ENCODE measurements at places on chromosomes 13 and 19.

- DNase-seq: no peak
Observed at GRCh38 chr13:24892829-24893228, 128.9 kb downstream of the RNF17 start.

DNA sequence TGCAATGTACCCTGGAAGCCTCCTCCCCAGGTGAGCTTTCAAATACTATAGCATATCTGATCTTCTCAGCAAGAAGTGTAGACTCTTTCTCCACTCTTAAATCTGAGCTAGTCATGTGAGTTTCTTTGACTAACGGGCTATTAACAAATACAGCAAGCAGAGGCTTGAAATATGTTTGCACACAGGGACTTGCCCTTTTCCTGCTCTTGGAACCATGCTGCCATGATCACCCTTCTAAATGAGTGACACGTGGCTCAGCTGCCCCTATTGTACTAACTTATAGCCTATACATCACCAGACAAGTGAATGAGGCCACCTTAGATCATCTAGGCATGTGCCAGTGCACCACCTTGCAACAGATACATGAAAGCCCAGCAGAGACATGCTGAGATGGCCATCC lies 13.3 kb upstream of the SUCLA2 start:
- no peak for DNase-seq

DNA sequence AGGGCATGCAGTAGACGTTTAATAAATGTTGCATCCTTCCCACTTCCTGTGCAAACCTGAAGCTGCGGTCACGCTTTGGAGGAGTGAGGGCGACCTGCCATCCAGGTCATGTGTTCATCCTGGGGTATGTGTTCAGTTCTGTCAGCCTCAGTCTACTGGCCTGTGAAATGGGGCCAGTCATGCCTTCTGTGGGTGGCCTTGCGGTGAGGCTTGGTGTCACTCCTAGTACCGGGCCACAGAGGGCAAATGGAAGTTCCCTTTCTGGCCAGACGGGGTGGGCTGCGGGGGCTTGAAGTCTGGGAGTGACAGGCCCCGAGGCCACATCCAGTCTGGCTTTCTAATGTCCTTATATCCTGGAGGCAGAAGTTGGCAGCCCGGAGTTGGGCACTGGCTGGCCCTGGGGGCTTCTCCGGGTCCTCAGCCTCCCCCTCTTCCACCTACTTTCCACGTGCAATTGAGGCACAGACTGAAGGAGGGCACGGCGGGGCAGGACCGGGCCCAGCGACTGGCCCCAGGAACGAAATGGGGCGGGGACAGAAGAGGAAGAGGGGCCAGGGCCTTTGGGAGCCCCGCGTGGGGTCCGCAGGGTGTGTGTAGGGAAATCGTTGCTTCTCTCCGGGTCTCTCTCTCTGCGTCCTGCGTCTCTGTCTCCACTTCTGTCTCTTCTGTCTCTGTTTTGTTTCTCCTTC lies 11.1 kb downstream of the PDE4A start:
- no peak for DNase-seq

DNA sequence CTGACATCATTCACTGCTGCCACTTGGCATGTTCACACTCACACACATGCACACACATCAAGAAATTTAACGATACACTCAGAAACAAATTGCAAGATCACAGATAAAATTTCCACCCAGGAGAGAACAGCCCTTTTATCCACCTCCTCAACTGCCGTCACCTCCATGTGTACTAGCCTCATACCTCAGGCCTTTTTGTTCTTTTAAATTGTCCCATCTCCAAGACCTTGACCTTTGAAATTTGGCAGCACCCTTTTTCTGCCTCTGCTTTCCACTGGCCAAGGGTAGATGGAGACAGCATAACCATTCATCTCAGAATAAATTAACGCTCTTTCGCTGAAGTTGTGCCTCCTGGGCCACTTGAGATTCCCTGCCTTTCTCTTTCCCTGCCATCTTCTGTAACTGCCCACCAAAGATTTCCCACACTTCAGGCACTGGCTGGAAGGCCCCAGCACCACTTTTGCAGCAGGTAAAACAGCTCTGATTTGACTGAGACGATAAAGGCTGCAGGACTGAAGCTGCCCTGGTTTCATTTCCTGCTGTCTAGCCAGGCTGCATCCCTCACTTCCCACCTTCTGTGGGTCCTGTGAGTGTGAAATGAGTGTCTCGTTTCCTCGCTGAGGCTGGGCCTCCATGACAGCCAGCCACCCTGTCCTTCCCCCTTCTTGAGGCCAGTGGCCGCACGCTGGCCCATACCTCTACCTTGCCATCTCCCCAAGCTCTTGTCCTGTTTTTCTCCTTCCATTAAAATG lies 39.3 kb downstream of the MBNL2 start:
- DNase-seq: no peak

GRCh38 chr13:114114006-114114640 lies 18.3 kb downstream of the RASA3 start:
- no peak for DNase-seq

- no peak for DNase-seq
Observed at GRCh38 chr13:93386116-93386515, 159.5 kb downstream of the GPC6 start.

GRCh38 chr19:45607071-45608029 lies 5.3 kb upstream of the GPR4 start:
- peak; percentile 56 for DNase-seq

GRCh38 chr19:44744871-44745332 lies 3.6 kb upstream of the BCL3 start:
- DNase-seq: no peak

DNA sequence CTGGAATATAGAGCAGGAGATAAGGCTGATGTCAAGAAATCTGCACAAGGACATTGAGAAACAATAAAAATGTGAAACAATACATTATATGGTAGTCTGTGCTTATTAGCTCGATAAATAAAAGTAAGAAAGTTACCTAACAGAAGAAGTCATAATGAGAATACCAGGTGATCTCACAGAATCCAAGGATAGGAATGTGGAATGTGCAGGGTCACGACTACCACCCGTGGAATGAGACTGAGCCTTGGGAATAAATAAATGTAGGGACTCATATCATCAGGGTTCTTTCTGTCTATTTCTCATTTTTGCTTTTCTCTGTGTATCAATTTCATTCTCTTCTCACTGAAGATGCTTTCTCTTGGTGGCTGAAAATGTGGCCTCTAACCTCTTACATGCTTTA lies 26.0 kb upstream of the KBTBD7 start:
- no peak for DNase-seq

- no peak for DNase-seq
Observed at GRCh38 chr19:43760941-43761340, 6.2 kb upstream of the SMG9 start.

DNA sequence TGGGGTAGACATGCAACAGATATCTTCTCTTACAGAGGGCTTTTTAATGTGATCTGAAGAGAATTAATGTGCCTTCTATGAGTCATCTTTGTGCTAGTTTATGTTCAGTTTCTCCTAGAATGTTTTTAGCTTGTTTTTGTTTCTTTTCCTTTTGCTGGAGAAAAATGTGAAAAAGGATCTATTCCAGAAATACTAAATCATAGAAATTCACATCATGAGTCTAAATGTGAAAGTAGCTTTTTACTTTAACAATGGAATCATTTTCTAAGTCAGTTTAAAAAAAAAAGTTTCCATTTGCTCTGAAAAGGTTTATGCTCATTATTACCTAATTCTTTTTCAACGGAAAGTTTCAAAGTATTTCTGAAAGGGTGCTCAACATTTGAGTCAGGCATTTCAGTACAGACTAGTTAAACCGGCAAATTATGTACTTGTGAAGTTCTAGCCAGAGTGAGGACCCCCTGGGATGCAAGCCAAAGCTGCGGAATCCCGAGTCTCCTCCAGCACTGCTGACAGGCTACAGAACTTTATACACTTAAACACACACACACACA lies 72.9 kb downstream of the SPATA13 start:
- no peak for DNase-seq

DNA sequence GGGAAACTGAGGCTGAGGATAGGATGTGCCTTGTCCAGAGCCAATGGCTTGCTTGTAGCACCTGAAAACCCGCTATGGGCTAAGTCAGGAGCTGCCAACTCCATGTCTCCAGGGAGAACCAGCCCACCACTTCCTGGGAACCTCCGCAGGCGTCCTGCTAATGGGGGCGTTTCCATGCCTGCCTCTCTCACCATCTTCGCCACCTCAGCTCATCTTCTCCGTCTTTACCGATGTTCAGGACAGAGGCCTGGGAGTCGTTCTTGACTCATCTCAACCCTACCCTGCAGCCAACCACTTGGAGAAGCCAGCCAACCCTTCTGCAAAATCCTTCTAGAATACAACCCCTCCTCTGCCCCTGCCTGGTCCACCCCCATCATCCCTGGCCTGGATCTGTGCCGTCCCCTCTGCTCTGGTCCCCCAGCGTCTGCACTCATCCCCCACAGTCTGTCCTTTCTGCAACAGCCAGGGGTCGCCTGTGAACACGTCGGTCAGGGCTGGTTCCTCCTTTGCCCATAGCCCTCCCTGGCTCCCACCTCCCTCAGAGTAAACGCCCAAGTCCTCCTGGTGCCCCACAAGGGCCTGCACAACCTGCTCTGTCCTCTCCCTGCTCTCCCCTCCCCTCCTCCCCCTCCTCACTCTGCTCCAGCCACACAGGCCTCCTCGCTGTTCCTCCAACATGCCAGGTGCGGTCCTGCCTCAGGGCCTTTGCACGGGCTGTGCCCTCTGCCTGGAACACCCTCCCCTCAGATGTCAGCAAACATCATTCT lies 31.0 kb downstream of the PTPRS start:
- DNase-seq: no peak

- no peak for DNase-seq
Observed at GRCh38 chr13:67095621-67096020, 134.5 kb downstream of the PCDH9 start.

GRCh38 chr13:106522898-106523525 lies 12.4 kb downstream of the EFNB2 start:
- DNase-seq: no peak

- no peak for DNase-seq
Observed at GRCh38 chr19:10338940-10339339, 484 bp downstream of the ICAM3 start.

GRCh38 chr13:32147976-32148375 lies 116.4 kb downstream of the FRY start:
- DNase-seq: no peak

DNA sequence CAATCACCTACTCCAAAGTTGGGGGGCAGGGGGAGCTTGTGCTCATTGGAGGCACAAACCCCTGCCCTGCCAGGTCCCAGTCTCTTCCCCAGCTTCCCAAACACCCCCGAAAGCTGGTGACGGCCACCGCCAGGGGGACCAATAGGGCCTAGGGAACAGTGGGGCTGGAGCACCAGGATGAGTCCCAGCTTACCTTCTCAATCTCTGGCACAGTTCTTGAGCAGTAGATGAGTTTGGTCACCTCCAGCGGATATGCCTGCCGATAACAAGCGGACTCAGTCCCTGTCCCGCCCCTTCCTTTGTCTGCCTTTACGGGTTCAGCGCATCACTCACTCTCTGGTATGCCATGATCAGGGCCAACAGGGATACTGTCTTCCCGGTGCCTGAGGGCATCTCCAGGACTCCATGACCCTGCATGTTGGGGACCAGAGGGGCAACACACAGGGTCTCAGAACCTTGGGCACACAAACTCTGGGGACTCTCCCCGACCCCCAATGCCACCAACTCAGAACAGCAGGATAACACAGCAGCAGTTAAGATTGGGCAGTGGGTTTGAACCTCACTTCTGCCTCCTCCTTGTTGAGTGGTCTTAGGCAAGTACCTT lies 1.5 kb downstream of the ERCC2 start:
- DNase-seq: no peak

DNA sequence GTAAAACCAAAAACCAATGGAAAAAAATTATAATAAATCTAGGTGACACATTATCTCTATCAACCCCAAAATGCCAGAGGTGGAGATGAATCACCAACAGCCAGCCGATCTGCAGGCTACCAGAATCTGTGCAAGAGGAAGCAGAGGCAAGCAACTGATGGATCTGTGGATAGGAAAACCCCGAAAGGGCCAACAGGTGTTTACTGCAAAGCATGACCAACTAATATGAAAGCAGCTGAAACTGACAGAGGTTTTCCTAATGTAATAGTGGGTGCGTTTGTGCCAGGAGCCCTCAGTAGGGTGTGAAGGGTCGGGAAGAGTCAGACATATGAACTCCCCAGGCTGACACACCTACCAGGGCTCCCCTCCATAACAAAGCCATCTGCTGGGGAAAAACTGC lies 554.6 kb downstream of the RFC3 start:
- no peak for DNase-seq

DNA sequence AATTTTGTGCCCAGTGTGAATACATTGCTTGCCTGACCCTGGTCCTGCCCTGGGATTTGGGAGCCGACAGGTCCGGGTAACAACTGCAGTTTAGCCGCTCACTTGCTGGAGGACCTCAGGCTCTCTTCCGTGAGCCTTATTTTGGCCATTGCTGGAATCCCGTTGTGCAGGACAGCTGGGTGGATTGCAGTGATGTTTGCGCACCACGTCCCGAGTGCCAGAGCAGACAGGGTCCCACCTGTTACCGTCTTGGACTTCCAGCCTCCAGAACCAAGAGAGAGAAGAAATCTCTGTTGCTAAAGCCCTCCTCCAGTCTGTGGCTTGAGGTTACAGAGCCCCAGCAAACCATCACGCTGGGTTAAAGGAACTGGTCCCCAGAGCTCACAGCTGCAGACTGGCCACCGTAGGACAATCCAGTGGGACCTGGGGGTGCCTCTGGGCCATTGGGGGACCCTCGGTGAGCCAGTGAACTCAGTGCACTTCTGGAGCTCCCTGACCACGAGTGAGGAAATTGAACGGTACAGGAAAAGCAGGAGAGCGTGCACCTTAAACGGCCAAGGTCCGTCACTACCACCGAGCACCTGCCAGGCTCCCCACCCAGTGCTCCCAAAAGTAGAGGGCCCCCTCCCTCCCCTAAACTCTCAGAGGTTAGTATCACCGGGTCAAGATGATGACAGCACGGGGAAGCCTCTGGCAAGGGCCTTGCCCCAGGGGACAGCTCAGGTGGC lies 92.9 kb downstream of the GNG7 start:
- no peak for DNase-seq

DNA sequence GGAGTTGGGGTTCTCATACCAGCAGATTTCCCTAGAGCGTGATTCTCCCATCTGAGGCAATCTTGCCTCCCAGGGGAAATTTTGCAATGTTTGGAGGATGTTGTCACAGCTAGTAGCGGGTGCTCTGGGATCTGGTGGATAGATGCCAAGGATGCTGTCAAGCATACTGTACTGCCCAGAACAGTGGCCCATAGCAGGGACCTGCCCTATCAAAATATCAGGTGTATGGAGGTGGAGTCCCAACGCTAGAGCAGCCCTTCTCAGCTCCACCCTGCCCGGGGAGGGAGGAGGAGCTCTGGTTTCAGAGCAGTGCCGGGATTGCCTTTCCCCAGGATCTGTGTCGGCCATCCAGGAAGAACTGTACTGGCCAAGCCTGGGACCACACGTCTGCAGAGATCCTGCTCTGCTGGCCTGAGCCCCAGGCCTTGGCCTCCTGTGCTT lies 10.9 kb upstream of the QTRT1 start:
- no peak for DNase-seq
